Adrenal gland (tissue), 19 donors: ENCODE measurements at places on chromosomes 4 and X. TPM values are rescaled to one million over a fixed set of nuclear protein-coding genes. Genes with fewer than 3 reads are reported as not detected.

DNA sequence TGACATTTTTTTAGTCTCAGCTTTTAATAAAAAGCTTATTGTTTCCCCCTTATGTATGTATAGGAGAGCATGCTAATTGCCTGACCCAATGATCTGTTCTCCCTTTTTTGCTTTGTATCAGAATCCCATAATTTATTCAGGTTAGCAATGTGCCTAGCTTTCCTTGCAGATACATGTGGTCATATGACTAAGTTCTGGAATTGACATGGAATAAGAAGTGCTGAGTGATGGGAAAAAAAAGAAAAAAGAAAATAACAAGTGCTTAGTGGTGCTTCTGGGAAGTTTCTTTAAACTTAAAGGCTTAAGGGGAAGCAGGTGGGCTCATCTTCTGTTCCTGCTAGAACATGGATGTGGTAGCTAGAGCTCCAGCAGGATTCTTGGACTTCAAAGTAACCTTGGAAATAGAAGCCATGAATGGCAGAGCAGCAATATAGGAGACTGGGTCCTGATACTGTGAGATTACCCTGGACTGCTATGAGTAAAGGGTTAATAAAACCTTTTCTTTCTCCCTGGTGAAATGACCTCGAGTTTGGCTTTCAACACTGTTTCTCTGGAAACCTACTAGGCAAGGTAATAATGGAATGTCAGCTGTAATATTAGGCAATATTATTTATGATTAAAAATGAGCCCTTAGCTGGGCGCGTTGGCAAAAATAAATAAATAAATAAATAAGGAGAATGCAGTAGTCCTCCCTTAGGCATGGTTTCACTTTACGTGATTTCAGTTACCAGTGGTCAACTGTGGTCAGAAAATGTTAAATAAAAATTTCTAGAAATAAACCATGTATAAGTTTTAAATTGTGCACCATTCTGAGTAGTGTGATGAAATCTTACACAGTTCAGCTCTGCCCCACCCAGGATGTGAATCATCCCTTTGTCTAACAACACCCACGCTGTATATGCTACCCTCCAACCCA, 16.7 kb upstream of the RBM41 start:
- DNase-seq = no peak

GRCh38 chr4:172736046-172736445, 432.6 kb upstream of the GALNT7 start:
- no peak for DNase-seq

DNA sequence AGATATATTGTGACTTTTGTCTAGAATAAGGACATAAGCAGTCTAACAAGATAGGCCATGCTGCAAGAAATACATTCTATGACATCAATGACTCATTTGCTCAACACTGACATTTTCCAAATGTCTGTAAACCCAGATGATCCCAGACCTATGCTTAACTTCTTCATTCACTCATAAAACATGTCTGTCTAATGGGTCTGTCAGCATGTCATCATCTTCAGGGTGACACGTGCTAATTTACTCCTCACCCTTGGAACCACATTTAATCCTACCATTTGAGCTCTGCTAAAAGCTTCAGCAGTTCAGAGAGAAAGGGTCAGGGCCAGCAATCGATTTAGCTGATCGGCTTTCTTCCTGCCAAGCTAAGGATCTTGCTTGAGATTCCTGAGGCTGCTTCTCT, 109.4 kb upstream of the MAP3K15 start:
- no peak for DNase-seq

DNA sequence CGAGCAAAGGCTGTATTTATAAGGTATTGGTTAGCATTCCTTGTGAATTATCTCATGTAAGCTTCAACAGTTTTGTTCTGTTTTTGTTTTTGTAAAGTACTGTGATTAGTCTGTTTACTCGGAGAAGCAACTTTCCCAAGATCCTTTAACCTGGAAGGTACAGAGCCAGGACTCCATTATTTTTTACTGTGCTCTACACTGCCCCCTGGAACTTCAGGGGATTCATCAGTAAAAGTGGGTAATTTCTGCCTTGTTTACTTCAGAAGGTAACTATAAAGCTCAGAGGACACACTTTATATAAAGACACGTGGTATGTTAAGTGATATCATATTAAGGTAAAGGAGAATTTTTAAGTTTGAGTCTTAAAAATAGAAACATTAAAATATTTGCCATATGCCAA, 124.9 kb downstream of the IQCM start:
- DNase-seq = no peak

GRCh38 chrX:24396236-24396930, 35.9 kb downstream of the SUPT20HL1 start:
- no peak for DNase-seq

- no peak for DNase-seq
Observed at GRCh38 chr4:77496457-77496856, 109.2 kb upstream of the CXCL13 start.

DNA sequence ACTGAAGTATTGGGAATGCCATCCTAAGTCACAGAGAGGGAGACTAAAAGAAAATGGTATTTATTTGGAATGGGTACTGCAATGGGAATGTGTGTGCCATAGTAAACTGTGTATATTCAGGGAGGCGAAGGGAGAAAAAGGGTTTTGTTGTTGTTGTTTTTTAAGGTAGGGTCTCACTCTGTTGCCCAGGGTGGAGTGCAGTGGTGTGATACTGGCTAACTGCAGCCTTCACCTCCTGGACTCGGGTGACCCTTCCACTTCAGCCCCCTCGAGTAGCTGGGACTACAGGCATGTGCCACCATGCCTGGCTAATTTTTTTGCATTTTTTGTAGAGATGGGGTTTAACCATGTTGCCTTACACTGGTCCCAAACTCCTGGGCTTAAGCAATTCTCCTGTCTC, 4.3 kb upstream of the SLC10A3 start:
- no peak for DNase-seq

Gene MOSPD2
- 3.3 TPM for polyA plus RNA-seq

Gene CFAP99
- 3.8 TPM for polyA plus RNA-seq

Gene NEUROG2
- polyA plus RNA-seq = not detected

Gene COL25A1
- 0.16 TPM for polyA plus RNA-seq
